ENCODE measurements at places on chromosomes 3 and 15. TPM values are rescaled to one million over a fixed set of nuclear protein-coding genes. Genes with fewer than 3 reads are reported as not detected.

Gene LIPH
- 0.34 TPM for total RNA-seq

Gene LMAN1L
- total RNA-seq, result not detected

Gene HOMER2
- total RNA-seq, result 5.1 TPM

Gene GPR149
- total RNA-seq, result not detected

Gene ARGFX
- not detected for total RNA-seq

Gene GP9
- total RNA-seq, result not detected

Gene FAM3D
- total RNA-seq, result not detected

Measured in subcutaneous adipose tissue (tissue), 4 donors.